RCC 7860 (cell line): ENCODE measurements at places on chromosomes 3 and 15.

DNA sequence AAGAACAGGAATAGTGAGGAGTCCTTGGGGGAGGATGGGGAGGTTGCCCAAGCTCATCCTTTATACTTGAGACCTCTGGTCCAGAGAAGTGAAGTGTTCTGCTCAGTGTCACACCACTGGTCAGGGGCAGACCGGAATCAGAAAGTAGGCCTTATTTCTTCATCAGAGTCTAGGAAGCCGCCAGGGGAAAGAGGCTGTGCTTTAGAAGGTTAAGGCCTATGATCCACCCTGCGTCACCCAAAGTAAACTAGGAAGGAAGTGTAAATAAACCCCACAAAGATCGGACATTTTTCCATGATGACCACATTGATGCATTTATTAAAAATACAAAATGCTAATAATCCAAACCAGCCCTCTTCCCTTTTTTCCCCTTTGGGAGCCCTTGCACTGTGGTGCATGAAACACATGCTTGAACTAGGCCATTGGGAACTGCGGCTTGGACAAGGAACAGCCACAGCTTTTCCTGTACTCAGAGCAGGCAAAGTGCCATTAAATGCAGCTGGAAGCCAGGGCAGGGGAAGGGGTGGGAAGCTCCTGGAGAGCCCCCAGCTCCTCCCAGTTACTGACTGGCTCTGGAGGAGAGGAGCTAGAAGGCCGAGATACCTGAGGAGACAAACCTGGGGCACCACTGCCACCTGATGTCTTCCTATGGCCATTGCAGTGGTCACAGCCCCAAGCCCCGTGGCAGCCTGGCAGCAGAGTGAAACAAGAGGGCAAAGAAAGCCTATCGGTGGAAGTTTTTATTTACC, 37.0 kb downstream of the CDC25A start:
- DNase-seq: peak; percentile 70

GRCh38 chr15:78103406-78104118, 11.2 kb downstream of the SH2D7 start:
- DNase-seq: no peak

GRCh38 chr3:33825111-33825510, 26.7 kb downstream of the PDCD6IP start:
- DNase-seq: no peak

DNA sequence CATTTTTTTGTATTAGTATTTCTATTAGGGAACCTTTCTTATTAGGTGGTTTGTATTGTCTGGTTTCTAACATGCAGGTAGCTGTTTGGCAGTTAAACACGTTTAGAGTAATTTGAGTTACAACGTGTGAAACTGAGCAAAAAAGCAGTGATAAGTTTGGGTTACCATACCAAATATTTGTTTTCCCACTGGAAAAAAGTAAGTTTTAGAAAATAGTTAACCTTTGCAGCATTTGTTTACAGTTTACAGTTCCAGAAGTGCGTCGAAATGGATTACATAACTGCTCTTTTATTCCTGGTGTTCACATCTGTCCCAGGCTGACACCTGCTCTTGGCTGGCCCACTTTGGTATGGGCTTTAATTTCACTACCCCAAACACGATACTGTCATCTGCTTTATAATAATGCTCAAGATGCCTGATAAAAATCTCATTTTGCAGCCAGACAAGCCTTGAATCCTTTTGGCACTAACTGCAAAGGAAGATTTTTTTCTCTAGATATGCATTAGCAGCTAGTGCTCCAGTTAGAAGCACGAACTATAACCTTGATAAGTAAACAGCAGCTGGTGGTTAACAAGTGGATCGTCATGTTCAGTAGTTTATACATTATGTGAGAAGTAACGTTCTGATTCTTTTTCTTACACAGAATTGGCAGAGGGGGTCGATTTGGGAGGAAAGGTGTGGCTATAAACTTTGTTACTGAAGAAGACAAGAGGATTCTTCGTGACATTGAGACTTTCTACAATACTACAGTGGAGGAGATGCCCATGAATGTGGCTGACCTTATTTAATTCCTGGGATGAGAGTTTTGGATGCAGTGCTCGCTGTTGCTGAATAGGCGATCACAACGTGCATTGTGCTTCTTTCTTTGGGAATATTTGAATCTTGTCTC, 5.3 kb downstream of the EIF4A2 start:
- no peak for DNase-seq

GRCh38 chr3:140020541-140020940, 85.6 kb downstream of the CLSTN2 start:
- no peak for DNase-seq

DNA sequence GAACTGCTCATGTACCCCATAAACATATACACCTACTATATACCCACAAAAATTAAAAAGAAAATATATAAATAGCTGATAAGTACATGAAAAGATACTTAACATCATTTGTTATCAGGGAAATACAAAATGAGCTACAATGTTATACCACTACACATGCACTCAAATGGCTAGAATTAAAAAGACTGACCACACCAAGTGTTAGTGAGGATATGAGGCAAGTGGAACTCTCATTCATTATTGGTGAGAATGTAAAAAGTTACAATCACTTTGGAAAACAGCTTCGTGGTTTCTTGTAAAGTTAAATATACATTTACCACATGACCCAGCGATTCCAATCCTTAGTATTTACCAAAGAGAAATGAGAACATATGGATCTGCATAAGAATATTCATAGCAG, 26.5 kb downstream of the EOMES start:
- DNase-seq: no peak

GRCh38 chr3:134004841-134005240, 24.9 kb downstream of the SLCO2A1 start:
- peak; percentile 46 for DNase-seq

DNA sequence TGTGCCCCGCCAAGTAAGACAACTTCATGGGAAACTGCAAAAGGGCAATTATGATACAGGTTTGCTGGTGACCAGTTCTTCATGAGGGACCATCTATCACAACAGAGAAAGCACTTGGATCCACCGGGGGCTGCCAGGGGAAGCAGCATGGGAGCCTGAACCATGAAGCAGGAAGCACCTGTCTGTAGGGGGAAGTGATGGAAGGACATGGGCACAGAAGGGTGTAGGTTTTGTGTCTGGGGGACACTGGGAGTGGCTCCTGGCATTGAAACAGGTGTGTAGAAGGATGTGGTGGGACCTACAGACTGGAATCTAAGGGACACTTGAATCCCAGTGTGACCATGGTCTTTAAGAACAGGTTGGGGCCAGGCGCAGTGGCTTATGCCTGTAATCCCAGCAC, 22.6 kb downstream of the MKRN2 start:
- no peak for DNase-seq

DNA sequence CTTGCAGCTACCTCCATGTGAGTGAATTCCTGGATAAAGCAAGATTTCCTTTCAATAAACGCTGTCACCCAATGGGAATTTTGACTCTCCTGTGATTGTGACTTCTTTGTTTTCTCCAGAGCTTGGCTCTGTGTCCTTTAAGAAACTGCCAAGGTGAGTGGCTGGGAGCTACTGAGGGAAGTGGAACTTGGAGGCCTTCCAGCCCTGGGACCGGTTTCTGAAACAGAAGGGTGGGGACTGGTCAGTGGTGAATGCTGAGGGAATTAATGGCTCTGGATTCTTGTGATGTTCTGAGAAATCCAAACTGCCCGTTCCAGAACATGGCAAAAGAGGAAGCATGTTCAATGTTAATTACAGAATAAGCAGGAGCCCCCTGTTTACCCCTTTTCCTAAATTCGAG, 41.1 kb upstream of the MYZAP start:
- no peak for DNase-seq

- DNase-seq: no peak
Observed at GRCh38 chr3:37992271-37993066, 1.9 kb downstream of the VILL start.

DNA sequence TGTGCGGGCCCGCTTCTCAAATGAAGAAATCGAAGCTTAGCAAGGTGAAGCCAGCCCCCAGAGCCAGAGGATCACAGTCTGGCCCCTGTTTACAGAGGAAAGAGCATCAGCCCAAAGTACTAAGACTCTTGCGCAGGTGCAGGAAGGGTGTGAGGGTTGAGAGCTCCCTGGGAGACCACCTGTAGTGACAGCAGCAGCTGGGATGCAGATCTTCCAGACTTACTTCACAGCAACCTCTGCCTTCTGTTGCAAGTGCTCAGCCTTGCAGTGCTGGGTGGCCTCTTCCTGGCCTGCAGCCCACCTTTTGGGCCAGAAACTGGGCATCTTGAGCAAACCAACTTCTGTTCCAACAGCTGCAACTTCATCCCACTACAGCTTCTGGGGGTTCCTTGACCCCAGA, 19.7 kb downstream of the SPATA12 start:
- DNase-seq: no peak

GRCh38 chr3:177929310-177929709, 606.9 kb upstream of the KCNMB2 start:
- DNase-seq: peak; percentile 16

GRCh38 chr3:69763458-69763857, 24.2 kb downstream of the MITF start:
- no peak for DNase-seq

DNA sequence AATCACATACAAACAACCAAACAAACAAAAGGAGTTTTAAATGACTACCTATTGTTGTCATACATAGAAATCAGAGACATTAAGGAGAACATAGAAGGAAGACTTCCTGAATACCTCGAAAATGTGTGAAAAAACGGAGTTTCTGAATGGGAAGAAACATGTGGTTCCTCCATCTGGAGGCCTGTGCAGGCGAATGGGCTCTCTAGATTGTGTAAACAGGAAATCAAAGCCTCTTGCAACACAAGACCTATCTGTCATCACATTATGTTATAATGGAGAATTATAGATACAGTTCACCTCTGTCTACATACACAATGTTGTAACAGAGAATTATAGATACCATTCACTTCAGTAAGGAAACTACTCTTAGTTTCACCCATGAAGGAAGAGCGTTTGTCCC, 44.1 kb downstream of the RUBCN start:
- DNase-seq: no peak

GRCh38 chr3:58237941-58238681, 519 bp downstream of the ABHD6 start:
- DNase-seq: no peak

DNA sequence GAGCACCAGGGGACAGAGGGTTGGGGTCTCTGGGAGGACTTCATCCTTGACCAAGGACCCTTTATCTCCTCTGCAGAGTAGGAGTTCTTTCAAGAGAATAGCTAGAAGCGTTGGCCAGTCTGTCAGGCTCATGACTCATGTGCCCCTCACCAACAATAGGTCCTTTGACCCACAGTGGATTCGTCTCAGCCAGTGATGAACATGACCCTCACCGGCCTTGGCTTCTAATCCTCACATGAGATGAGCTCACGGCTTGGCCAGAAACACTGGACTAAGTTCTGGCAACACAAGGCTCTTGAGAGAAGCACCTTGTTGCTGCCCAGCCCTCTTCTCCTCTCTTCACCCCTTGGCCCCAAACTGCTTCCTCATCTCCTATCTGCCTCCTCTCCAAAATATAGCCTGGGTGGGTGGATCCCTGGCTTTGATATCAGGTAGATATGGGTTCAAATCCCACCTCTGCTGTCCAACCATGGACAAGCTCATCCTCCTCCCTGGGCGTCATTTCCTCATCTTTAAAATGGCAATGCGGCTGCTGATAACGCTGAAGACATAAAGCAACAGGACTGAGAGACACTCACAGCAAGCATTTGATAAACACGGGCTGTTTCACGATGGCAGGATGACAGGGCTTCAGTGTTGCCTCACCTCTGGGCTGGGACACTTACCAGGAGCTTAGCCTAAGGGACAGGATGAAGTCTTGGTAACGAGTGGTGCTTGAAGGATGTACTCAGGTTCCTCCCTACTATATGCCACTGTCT, 446.7 kb upstream of the PROK2 start:
- no peak for DNase-seq

DNA sequence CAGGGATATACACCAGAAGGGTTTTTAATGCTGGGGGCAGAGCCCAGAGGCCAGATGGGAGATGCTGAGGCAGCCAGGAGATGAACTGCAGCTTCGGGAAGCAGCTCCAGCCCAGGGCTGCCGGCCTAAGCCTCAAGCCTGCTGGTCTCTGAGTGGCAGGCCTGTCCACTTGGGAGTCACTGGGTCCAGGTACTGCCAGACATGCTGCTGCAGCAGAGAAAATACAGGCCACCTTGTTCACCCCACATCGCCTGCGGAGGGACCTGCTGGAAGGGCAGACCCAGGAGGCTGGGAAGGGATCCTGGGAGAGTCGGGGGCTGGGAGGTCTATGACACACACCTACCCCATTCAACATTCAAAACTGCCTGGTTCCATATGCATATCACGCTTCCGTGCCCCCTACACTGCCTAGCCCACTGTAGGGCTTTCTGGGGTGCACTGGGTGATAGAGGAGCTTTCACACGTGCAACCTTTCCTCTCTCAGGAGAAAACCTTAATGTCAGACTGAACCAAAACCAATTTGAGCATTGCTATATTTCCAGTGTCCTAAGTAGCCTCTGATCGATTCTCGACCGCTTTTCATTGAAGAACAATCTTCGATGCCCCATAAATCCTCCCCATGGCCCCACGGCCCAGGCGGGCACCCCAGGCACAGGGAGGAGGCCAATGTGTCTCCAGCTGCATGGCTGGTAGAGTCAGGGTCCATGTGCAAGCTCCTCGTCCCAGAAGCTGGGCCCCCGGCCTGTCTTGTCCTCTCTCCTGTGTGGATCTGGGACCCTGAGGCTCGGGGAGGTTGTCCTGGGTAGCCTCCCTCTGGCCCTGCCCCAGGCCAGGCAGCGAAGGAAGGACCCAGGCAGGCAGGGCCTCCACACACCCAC, 147.4 kb downstream of the ATP10A start:
- DNase-seq: no peak

DNA sequence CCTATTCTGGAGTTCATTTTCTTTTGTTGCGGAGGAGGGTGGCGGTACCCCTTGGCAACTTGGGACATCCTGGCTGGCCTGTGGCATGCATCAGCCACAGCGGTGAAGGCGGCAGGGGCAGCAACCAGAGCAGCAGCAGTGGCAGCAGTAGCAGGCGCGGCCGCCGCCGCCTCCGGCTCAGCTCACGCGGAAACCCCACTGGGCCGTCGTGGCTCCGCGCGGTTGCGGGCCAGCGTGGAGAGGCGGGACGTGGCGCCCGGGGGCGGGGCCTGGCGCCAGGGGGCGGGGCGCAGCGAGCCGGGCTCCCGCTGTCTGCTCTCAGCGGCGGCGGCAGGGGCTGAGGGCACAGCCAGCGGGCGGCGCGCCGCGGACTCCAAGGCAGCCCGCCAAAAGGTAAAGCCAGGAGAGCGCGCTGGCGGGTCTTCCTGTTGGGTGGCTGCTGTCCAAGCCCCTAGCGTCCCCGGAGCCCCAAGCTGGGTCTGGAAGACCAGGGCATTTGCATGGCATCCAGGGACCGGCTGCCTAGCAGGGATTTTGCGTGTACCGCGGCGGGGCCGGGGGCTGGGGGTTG, 334.4 kb upstream of the THRB start:
- no peak for DNase-seq

GRCh38 chr3:66140743-66141372, 79.9 kb upstream of the SLC25A26 start:
- no peak for DNase-seq

- no peak for DNase-seq
Observed at GRCh38 chr3:62159709-62160092, 213.6 kb downstream of the FEZF2 start.
